AG08395 (cell line): ENCODE measurements at places on chromosomes 1 and 21.

GRCh38 chr21:33734818-33735217 is 92.5 kb downstream of the ITSN1 start:
- DNase-seq = no peak

DNA sequence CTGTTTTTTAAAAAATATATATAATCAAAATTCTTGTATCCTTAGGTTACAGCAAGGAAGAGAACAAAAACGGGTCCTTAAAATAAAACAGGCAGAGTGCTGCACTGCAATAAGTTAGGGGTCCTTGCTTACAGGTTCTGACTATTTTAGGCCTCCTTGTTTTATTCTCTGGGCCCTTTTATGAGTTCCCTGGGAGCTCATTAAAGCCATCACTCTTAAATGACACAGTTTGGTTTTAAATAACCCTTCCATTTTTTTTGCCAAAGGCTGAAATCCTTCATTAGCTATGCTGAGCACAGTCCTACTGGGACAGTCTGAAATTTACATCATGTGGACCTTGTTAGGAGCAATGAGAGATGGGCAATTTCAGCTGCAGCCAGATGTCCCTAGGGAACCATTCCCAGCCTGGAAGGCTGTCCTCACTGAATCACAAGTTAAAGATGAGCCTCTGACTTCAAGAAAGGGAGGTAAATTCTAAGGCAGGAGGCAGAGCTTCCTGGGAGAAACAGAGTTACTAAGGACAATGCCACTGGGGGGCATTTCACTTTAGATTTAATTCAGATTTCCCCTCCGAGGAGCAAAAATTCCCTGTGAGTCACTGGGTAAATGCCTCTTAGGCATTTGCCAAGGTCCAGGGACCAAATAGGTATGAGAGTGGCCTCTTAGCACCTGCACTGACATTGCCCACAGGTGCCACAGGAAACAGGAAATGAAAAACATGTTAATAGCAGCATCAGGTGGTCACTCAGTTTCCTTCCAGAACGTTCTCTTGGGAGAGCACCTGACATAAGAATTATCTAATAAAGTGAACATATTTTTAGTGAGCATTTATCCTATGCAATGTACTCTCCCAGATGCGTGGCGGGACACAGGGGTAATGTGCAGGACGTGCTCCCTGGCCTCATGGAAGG is 3.8 kb upstream of the MUL1 start:
- peak; percentile 45 for DNase-seq

DNA sequence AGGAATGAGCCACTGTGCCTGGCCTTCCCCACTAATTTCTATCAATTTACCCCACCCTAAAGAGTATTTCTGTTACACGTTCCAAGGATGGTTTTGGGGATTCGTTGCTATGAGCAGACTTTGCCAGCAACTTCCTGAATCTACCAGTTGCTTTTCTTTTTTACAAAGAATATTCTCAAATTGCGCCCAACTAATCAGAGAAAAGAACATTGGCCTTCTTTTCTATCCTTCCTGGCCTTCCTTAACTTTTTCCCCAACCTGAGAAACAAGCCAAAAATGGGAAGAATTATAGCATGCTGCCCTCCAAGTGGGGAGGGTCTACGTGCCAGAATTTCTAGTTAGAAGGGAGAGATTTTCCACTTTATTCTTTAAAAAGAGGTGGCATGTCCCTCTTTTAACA is 44.9 kb upstream of the SLC45A1 start:
- no peak for DNase-seq

DNA sequence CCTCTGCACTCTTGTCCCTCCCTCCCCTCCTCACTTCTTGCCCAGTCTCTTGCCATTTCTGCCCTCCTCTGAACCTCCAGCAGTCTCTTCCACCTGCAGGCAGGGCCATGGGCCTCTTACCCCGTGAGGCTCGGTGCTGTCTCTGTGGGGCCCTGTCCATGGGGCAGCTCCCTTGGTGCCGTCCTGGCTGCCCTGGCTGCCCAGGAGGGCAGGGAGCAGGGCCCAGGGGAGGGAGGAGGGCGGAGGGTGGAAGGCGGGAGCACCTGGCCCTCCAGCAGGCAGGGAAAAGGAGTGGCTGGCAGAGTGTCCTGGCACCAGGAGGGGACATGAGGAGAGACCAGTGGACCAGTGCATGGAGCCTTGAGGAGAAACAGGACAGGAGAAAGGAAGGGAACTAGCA is at the start of gene RORC:
Gene RORC (minus strand): TSS at position 198 of the 400 bp plus-strand sequence. CDS start 38 bp downstream, at position 160.
- no peak for DNase-seq

GRCh38 chr1:22204989-22205913 is 62.4 kb upstream of the WNT4 start:
- no peak for DNase-seq

DNA sequence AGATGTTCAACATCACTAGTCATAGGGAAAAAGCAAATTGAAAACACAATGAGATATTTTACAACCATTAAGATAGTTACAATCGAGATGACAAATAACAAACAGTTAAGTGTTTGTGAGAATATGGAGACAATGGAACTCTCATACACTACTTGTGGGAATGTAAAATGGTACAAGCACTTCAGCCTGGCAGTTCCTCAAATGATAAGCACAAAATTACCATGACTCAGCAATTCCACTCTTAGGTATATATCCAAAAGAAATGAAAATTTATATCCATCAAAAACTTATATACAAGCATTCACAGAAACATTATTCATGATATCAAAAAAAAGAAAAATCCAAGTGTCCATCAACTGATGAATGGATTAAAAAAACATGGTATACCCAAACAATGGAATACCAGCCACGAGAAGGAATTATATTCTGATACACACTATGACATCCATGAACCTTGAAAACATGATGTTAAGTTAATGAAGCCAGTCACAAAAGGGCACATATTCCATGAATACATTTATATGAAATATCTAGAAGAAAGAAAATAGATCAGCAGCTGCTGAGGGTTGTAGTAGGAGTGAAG is 76.4 kb downstream of the EVI5 start:
- no peak for DNase-seq

DNA sequence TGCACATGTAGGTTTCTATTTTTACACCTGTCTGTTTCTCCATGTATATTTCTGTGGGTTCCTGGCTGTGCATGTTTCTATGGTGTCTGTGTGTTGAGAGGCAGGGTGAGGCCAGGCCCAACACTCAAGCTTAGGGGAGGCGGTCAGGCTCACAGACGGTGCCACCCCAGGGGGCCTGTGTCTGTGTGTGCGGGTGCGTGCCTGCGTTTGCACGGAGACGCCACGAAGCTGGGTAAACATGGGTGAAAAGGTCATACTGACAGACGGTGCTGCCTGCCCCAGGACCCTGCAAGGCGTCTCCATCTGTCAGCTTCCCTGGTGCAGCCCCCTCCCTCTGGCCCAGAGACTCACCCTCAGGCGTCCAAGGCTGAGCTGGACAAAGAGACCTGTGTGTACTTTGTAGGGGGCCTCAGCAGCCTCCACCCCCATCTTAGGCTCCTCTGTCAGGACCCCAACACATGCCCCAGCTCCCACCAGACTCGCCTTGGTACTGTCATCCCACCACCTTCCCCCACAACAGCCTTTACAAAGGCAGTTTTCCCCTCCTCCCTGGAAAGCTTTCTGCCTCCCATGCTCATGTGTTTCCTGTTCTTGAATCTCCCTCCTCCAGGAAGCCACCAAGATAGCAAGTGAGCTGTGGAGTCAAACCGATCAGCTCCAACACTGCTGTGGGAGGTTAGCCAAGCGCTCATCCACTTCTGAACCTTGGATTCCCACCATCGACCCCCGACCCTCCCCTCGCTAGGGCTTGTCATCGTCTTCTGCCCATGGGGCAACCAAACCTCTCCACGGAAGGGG is 34.1 kb downstream of the PTPRF start:
- no peak for DNase-seq

GRCh38 chr1:48939828-48940227 is 163.1 kb upstream of the BEND5 start:
- no peak for DNase-seq

DNA sequence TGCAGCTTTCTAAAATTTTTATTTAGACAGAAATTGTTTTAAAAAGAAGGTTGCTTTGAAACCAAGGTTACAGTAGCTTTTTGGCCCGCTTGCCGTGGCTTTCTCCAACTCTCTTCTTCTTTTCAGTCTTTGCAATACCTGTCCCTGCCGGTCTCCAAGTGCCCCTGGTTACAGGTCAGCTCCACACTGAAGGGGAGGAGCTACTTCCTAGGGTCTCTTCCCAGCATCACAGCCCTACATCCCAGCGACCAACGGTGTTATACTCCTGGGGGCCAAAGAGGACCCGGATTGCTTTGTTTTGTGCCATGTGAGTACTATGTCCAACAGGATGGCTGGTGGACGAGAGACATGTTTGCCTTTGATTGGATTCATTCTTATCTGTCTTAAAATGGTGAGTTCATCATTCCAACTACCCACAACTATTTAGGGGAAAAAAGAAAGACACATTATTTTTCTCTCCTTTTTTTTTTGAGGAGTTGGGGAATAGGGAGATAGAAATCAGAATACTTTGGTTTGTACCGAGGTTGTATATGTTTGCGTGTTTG is at the start of gene FNDC7:
Gene FNDC7 (plus strand): TSS at position 303 of the 545 bp plus-strand sequence. CDS start 26 bp downstream, at position 329.
- no peak for DNase-seq

GRCh38 chr1:160862203-160863060 is at the start of gene CD244:
CD244 (minus strand) TSS chr1:160862887; CDS start chr1:160862677, 210 bp downstream.
- DNase-seq = no peak

GRCh38 chr1:43276673-43277072 is 6.9 kb downstream of the TMEM125 start:
- DNase-seq = no peak

- no peak for DNase-seq
Observed at GRCh38 chr1:43284546-43285110, 753 bp downstream of the C1orf210 start.
